RWPE2 (cell line): ENCODE measurements at places on chromosomes 3 and 15.

DNA sequence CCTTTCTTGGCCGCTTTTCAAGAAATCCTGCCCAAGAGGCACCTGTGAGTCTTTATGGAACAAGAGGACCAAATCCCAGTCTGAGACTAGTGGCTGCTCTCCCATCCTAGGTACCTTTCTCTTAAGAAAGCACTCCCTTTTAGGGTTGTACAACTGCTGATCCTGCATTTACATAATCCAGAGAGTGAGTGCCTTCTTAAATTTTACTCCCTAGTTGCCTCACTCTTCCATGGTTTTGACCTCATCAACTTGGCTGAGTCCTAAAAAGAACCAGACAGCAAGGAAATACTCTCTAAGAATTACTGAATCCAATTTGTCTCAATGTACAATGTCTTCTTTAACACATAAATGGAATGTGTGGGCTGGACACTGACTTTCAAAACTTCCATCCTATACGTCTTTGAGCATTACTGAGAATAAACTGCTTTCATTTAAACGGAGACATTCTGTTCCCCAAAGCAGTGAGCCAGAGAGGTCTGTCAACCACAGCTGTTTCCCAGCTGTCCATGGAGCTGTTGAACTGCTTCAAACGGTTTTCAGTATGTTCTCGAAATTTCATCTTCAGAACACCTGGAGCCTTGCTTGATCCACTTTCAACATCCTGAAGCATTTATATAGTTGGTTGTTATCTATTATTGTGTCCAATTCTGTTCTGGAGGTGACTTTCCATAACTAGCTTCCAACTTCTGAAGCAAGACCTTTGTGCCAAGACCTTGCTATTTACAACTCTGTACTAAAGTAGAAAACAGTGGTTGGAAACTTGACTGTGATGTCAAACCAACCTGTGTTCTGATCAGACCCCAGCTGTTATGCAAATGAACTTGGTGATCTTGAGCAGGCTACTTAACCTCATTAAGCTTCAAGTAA, 179.1 kb downstream of the SLC9A9 start:
- no peak for DNase-seq

GRCh38 chr3:156639414-156640023, 34.9 kb upstream of the TIPARP start:
- no peak for DNase-seq

GRCh38 chr3:9130345-9131305, 118.8 kb downstream of the SRGAP3 start:
- no peak for DNase-seq

- no peak for DNase-seq
Observed at GRCh38 chr3:189477614-189478013, 153.6 kb upstream of the TP63 start.

DNA sequence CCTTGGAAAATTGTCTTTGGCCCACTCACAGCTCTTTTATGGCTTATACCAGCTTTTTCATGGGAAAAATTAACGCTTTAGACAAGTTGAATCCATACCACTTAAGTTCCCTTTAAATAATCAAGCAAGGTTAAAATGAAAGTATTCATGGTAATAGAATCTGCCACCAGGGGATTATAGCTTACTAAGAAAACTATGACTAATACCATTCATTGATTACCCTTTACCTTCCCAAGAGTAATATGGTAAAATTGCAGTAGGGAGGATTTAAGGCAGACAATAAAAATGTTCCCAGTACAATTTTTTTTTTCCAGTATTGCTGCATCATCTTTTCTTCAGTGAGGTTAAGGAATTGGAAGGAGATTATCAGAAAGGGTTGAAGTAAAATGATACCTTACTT, 641.1 kb upstream of the NAALADL2 start:
- DNase-seq = no peak

DNA sequence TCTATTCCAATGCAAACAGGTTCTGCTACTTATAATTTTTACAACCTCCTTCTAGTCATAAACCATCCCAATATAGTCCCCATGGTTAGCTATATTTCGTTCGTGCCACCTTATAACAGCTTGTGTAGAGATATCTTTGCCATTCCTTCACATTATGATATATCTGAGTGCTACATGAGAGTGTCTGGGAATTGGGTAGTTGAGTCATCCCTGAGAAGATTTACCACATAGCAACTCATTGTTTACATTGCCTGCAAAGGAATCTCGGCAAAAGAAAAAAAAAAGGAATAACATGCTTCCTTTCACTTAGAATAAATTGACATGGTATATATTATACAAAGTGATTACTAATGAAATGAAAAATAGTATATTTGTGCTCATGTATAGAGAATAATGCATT, 86.0 kb upstream of the VGLL3 start:
- DNase-seq = no peak

DNA sequence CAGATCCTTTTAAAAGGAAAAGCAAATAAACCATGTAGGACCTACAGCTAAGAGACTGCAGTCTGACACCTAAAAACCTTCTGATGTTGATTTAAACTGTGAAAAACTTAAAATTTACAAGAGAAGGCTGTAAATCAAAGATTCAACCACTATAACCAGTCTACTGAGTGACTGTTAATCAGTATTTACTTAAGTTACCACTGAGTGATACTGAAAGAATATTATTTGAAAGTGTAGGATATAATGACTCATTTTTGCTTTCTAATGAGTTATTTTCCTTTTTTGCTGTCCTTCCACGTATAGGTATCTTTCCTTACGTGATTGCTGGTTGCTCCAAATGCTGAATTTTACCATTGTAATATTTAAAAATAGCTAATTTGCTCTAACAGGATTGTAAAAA, 44.6 kb downstream of the RFX7 start:
- no peak for DNase-seq
